Stimulated activated CD4-positive, alpha-beta T cell treated with anti-CD3 and anti-CD28 coated beads, Interleukin-15, amount 100 ng/mL, for 48 hours (primary cell): ENCODE measurements at places on chromosomes 3 and 15.

- no peak for DNase-seq
Measured at GRCh38 chr3:55678546-55679216, 191.6 kb upstream of the WNT5A start.

DNA sequence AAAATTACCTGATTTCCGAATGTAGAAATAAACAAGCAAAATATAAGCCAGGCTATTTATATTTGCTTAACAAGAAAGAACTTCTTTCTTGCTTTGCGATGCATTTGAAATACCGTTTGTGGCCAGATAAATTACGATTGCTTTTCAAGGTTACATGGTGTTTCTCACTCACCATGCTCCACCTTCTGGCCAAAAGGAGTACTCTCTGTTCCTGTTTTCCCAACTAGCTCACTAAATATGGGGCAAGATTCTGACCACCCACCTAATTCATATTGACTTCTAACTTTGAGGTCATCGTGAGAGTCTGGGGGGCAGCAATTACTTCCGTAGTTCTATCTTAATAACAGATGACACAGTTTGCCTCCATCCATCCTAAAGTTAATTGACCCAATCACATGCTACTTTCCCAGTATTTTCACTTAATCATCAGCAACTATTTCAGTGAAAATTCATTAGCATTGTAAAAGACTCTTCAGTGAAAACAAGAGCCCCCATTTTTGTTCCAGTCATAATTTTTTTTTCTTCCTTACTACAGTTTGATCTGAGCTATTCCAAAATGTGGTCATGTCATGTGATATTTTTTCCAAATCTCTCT lies 25.9 kb downstream of the ACP3 start:
- DNase-seq, result no peak

GRCh38 chr3:112687211-112687610 lies 46.3 kb upstream of the CCDC80 start:
- DNase-seq, result no peak

GRCh38 chr3:67884345-67884744 lies 229.9 kb upstream of the SUCLG2 start:
- no peak for DNase-seq

DNA sequence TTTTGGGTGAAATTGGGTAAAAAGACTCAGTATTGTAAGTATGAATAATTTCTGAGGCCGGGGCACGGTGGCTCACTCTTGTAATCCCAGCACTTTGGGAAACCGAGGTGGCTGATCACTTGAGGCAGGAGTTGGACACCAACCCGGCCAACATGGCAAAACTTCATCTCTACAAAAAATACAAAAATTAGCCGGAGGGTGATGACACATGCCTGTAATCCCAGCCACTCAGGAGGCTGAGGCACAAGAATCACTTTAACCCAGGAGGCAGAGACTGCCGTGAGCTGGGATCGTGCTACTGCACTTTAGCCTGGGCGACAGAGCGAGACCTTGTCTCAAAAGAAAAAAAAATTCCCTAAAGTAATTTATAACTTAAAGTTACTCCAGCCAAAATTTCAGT lies 162.2 kb downstream of the APBA2 start:
- no peak for DNase-seq

GRCh38 chr3:141421639-141422319 lies 53.5 kb downstream of the ZBTB38 start:
- no peak for DNase-seq

DNA sequence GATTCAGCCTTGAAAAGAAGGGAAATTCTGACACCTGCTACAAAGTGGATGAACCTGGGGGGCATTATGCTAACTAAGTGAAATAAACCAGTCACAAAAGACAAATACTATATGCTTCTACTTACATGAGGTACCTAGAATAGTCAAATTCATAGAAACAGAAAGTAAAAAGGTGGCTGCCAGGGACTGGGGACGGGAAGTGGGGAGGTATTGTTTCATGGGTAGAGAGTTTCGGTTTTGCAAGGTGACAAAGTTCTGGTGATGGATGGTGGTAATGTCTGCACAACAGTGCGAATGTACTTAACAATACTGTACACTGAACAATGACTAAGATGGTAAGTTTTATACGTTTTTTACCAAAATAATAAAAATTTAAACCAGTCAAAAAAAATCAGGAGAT lies 4.8 kb downstream of the IDH2 start:
- DNase-seq, result peak; percentile 57

- no peak for DNase-seq
Measured at GRCh38 chr15:94704421-94704820, 473.1 kb downstream of the MCTP2 start.

GRCh38 chr3:127629467-127630403 lies 750 bp downstream of the PODXL2 start:
- DNase-seq, result peak; percentile 14

DNA sequence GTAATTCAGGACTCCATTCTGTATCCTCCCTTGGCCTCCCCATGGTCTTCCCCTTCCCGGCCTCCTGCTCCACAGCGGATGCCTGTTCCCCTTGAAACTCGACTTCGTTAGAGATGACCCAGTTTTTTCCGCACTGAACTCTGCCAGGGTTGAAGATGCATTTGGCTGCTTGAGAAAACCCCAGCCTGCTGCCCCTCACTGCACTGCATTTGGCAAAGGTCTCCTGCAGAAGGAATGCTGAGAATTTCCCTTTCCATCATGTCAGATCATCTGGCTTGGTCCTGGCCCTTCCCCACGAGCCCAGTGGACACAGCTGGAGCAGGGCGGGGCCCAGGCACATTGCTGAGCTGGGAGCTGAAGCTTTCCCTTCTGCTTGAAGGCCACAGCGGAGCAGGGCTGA lies 37.6 kb upstream of the RGMA start:
- DNase-seq, result no peak

- DNase-seq, result no peak
Measured at GRCh38 chr3:141682007-141682406, 56.1 kb upstream of the RNF7 start.

DNA sequence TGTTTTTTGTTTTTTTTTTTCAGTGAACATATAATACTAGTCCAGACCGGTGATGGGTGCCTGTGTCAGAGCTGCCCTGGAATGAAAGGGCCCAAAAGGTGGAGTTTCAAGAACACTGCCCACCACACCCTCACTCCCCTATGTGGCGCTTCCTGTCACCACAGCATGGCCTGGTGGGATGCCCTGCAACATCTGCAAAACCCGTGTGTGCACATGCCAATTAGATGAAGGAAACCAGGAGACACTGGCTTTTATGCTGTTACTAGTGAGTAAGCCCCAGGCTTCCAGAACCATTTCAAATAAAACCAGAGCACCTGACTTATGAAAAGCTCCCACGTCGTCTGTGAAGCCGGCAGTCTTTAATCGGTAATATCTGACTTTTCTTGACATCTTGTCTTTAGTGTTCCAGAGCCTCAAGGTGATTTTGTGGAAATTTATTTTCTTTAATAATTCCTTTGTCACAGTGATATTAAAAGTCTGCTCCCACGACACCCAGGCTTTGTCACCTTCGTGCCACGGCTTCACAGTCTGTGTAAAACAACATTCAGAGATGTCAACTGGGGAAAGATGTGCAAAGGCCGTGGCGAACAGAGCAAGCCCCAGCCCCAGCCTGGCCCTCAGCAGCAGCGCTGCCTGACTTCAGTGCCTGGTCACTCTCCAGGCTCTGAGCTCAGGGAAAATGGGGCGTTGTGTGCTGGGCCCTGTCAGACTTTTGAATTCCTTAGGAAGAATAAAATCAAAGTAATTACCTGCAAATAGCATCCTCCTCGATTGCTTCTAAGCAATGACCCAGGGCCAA lies 6.4 kb downstream of the CFAP92 start:
- DNase-seq, result no peak

DNA sequence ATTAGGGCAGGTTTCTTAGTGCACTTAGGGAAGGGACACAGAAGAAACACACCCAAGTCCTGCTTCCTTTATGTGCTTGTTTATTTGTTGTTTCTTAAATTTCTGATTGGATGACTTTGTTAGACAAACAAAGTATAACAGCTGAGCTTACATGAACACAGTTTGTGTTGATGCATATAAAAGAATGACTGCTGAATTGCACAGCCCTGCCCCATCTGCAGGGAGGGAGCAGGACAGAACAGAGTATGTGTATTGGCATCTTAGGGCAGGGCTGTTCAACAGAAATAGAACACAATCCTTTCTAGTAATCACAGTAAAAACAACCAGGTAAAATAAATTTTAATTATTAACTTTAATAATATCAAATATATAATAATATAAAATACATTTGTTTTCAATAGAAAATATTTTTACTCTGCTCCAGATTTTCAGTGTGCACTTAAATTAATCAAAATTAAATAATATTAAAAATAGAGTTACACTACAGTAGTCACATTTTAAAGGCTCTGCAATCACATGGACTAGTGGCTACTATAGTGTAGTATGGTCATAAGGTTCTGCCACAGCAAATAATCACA lies 198.4 kb downstream of the ZNF621 start:
- DNase-seq, result no peak

GRCh38 chr3:23840521-23840920 lies 34.8 kb downstream of the UBE2E1 start:
- DNase-seq, result no peak

DNA sequence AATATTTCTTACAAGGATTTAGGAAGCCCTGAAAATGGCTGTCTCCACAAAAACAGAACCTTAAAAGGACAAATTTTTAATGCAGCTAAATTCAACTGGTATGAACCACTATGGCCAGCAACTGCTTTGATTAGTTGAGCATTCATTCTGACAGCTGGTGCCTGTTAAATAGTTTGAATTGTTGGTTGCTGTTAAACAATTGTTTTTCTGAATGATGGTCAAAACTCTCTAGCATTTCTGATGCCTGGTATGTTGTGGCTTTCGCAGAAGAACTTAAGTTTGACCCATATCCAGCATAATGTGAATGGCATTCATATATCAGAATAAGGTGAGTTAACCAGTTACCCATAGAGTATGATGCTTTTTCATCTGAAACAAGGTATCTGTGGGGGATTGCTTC lies 138.4 kb downstream of the MEIS2 start:
- DNase-seq, result no peak

DNA sequence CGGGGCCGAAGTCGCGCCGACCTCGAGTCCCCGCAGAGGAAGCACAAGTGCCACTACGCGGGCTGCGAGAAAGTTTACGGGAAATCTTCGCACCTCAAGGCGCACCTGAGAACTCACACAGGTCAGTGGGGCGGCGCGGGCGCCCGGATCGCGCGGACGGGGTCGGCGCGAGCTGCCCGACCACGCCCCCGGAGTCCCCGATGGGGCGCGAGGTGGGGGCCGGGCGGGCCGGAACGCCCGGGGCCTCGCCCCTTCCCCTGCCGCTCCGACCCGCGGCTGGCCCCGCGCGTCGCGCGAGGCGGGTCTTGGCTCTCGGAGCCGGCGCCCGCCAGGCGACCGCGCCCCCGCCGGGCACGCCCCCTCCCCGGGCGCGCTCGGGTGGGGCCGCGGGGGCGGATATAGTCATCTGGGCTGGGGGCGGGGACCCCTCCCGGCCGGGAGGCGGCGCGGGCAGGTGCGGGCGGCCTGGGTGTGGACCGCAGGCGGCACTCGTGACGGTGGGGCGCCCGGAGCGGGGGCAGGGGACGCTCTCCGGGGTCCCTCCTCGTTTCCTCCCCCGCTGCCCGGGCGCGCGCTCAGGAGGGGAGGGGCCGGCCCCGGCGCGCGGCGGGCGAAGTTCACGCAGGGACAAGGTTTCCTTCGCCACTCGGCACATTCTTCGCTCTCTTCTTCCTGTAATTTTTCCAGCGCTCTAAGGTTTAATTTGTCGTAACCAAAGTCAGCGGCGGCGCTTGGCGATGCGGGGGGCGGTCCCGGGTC lies 1.2 kb downstream of the KLF13 start:
- peak; percentile 40 for DNase-seq

DNA sequence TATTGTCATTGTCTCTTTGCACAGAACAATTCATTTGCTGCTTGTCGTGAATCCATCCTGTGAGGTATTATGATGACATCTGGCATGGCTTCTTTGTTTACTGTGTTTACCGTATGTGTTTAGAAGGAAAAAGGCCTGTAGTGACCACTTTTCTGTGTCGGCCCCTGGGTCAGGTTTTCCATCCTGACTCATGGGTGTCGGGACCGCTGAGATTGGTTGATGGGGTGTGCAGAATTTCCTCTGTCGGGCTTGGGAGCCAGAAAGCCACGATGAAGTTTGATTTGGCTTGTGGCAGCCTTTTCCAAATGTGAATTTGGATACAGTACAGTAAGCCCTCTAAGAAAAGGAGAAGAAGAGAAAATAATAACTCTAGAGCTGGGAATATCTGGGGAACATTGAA lies 113.5 kb downstream of the FNDC3B start:
- DNase-seq, result no peak

- no peak for DNase-seq
Measured at GRCh38 chr3:71271596-71271995, 311.9 kb downstream of the FOXP1 start.

DNA sequence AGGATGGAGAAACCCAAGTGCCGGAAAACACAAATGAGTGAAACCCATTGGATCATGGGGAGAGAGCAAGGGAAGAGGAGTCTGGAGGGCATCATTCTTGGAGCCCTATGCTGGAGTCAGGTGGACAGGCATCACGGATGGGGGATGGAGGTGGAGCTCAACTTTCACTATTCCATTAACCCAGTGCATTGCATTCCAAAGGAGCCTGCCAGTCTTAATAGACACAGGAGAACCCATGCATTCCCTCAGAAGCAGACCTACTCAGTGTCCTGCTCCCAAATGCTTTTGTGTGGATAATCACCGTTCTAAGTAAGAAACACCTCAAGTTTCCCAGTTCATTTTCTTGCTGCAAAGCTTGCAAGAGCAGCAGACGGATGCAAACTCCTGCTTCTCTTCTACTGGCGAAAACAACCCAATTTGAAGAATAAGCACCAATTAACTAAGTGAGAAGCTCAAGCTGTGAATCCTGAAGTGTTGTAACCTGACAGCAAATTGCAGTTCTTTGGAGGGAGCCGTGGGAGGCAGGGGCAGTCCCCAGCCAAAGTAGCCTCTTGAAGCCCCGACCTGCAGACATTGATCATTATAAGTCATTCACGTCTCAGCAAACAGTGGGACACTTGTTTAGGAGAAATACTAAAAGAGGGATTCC lies 25.3 kb downstream of the SEMA5B start:
- DNase-seq, result no peak

- no peak for DNase-seq
Measured at GRCh38 chr15:67331676-67332075, 77.1 kb downstream of the IQCH start.

DNA sequence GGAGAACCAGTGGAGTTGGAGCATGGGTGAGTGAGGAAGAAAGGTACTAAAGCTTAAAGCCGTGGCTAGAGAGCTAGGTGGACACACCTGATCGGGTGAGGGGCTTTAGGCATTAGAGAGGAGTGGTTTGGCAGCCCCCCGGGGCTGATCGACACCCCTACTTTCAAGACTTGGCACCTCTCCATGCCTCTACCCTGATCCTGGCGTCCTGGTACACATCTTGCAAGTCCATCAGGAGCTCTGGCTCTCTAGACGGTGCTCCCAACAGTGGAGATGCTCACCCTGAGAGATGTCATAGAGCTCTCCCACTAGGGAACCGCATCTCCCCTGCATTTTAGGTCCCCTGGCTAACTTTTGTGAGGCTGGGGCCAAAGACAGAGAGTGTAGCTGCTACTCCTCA lies 98.1 kb downstream of the XXYLT1 start:
- DNase-seq, result no peak
